Effector CD4-positive, alpha-beta T cell (primary cell): ENCODE measurements at places on chromosomes 5 and 9.

DNA sequence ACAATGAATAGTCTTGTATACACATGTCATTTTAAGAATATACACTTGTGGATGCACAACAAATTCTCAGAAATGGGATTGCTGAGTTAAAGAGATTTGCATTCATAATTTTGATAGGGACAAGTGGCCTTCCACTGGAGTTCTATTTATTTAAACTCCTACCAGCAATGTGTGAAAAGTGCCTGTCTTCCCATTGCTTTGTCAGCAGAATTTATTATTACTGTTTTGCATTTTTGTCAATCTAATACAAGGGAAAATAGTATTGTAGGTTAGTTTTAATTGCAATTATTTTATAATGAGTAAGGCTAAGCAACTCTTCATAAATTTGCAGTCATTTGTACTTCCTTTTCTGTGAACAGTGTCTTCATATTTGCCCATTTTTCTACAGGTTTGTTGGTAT, 55.0 kb downstream of the C9orf57 start:
- no peak for DNase-seq

DNA sequence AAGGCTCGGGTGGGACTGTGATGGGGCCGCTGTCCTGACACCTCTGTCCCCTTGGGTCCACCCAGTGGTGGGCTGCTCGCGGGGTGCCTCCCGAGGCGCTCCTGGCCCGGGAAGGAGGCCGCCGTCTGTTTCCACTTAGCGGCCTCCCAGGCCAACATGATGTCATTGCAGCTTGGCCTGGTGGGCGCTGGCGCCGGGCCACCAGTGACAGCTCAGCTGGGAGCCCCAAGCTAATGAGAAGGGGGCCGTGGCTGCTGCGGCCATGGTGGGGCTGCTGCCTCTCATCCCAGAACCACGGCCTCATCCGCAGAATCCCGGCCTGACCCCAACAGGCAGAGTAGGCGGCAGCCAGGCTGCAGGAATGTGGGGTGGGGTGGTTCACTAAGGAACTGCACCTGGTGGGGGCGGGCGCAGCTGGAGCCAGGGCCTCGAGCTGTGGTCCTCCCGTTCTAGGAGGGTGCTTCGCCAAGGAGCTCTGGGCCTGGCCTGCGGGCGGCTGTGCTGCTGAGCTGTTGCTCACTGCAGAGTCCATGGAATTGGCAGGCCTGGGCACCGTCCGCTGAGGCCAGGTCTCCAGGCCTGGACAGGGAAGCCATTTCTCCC, 123.5 kb upstream of the COL5A1 start:
- DNase-seq: no peak

DNA sequence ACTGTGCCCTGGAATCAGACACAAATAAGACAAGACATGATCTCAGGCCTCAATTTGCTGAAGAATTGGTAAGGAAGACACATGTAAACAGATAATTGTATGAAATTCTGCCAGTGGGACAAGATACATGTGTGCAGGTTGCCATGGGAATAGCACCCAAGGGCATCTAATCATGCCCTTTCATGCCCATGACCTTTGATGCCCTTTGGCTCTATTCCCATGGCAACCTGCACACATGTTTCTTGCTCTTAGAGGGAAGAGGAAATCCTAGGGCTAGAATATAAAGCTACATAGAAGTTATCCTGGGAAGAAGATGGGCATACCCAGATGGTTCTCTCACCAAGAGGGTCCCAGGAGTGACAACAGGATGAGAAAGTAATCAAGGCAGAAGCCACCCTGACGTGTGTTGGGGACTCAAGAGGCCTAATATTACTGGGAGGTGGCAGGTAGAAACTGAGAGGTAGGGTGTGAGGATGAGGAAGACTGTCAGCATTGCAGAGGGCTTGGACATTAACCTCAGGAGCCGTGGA, 34.4 kb downstream of the P4HA2 start:
- no peak for DNase-seq

DNA sequence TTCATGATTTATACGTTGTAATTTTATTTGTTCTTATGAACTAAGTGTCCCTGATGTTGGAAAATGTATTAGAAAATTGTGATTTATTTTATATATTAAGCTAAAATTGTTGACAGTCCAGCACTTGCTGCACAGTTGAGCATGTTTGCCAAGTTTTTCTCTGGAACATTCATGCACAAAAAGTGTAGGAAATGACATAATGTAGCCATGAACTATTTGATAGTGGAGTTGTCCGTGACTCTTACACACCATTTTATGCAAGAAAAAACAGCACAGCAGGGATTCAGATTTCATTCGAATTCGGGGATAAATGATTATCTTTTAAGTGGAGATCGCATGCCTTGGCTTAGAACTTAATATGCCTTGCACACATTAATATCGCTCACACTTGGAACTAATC, 708.6 kb upstream of the WWC1 start:
- DNase-seq: no peak

DNA sequence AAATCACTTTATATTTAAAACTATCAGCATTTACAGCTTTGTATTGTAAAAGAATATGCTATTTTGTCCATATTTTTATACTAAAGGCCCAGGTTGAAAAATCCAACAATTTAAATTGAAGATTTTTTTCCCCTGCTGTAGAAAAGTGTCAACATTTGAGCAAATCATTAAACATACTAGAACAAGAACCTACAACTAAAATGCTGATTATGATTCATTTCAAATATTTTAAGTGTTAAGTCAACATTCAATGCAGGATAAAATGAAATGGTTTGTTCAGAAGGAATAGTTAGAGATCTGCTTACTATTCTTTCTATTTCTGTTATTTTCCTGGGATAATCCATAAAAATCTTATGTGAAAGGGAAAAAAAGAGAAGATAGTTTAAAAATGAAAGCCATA, 866.5 kb upstream of the DMAC1 start:
- DNase-seq: no peak

GRCh38 chr9:100452894-100453293, 20.1 kb upstream of the TMEFF1 start:
- no peak for DNase-seq

GRCh38 chr9:104961701-104962359, 33.9 kb upstream of the ABCA1 start:
- no peak for DNase-seq

DNA sequence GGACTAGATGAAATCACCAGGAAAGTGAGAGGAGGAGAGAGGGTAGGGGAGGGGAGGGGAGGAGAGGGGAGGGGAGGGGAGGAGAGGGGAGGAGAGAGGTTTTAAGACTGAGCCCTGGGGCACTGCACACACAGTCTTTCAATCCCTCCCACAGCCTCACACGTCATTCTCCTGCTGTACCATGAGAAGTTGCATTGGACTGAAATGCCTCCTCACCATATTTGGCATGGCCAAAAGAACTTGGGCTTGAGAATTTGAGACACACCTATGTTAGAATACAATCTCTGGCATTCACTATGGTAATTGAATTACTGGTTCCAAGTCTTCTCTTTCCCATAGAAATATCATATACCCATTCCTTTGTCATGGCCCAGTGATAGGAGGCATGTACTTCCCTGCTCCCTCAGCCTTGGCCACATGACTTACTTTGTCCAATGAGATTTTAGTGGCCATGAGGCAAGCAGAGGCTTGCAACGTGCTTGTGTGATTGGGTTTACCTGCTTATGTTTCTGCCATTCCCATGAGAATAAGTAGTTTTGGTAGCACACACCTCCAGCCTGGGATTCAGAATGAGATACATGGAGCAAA, 133.3 kb upstream of the SMARCA2 start:
- DNase-seq: no peak

GRCh38 chr9:37732952-37733351, 20.7 kb upstream of the TRMT10B start:
- DNase-seq: no peak

DNA sequence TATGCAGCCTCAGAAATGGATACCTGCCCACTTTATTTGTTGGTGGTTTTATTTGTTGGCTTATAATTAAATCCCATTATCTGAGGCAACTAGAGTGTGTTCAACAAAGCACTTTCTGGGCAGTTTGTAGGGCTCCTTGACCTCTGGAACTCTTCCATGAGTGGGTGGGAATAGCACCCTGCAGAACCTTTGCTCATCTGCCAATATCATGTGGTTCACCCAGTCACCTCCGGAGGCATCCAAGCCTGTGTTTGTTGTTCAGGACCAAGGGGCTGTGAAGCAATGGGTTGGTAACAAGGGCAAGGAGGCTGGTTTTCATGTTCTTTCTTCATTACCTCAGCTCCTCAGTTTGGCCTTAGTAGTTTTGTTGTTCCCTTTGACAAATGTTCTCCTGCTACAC, 314.0 kb downstream of the NDUFS4 start:
- no peak for DNase-seq

- DNase-seq: no peak
Measured at GRCh38 chr9:124018730-124019697, 7.4 kb downstream of the LHX2 start.

GRCh38 chr9:111013250-111013649, 25.0 kb downstream of the LPAR1 start:
- DNase-seq: no peak

DNA sequence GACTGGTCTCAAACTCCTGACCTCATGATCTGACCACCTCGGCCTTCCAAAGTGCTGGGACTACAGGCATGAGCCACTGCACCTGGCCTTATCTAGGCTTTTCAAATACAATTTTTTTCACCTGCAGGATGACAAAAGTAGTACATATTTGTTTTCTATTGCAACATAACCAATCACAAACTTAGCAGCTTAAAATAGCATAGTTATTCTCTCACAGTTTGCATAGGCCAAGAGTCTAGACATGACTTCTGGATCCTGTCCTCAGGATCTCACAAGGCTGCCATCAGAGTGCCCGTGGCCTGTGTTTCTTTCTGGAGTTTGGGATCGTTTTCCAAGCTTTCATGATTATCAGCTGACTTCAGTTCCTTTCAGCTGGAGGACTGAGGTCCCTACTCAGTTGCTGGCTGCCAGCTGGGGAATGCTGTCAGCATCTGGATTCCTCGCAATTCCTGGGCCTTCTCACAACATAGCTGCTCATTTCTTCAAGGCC, 348.9 kb downstream of the ARHGEF28 start:
- no peak for DNase-seq
